OCI-LY7 (cell line): ENCODE measurements at places on chromosomes 2 and 18.

GRCh38 chr2:237561221-237561620, 5.2 kb upstream of the PRLH start:
- no peak for DNase-seq

GRCh38 chr2:225177098-225177497, 134.8 kb upstream of the DOCK10 start:
- no peak for DNase-seq

GRCh38 chr2:14235667-14236066, 396.9 kb upstream of the LRATD1 start:
- DNase-seq: no peak

DNA sequence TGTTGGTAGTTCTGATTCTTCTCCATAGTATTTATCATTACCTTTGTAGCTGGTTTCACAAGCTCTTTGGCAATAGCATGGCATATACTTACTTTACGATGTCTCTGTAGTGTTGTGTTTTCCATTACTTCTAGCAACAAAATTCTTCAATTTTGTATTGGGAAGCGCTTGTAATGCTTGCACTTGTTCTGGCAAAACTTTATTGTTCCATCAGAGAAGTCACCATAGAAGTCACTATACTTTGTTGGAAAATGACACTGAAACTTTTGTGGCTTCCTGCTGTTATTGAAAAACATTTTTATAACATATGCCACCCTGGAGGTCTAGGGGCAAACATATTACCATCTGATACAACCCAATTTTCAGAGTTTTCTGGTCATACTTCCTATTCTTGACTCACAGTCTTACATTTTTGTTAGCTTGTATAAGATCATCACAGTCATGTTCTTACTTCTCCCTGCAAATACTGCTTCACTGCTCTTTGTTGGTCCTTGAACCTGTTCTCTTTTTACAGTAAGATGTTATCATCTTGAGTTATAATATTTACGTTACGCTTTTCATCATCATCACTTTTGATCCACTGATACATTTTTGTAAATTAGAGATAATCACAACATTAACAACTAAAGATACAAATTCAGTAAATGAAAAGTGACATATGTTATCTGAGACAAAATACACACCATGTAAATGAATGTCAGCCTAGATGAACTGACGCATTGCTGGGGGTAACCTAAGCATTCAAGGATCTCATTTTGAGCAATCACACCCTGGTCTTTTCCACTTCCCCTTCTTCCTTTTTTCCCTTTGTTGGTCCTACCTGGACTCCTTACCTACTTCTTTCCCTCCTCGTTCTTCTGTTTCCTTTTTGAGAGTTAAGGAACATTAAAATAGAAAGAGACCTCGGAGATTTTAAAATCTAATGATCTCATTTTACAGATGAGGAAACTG, 33.3 kb upstream of the CXCR4 start:
- no peak for DNase-seq

GRCh38 chr18:48929941-48930713, 20.6 kb downstream of the SMAD7 start:
- no peak for DNase-seq

- DNase-seq: no peak
Observed at GRCh38 chr18:54358495-54359040, 862 bp downstream of the C18orf54 start.

DNA sequence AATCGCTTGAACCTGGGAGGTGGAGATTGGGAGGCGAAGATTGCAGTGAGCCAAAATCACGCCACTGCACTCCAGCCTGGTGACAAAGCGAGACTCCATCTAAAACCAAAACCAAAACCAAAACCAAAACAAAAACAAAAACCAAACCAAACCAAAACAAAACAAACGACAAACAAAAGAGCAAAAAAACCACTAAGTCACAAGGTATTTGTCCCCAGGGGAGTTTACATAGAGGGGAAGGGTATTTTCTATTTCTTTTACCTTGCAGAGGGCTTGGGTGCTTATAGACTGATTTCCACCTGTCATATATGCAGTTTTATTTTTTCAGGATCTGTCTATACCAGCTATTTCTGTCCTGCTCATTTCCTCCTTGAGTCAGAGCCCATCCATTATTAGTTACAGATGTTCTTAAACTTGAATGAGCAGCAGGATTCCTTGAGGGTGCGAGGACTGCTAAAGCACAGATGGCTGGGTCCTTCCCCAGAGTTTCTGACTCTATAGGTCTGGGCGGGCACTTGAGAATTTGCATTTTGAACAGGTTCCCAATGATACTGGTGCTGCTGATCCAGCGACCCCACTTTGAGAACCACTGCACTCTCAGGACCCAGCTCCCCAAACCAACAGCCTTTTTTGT, 102.2 kb upstream of the UXS1 start:
- DNase-seq: no peak

GRCh38 chr2:112593736-112594135, 9.3 kb downstream of the CHCHD5 start:
- no peak for DNase-seq
